Epithelial cell of esophagus (primary cell): ENCODE measurements at places on chromosomes 2 and 18.

DNA sequence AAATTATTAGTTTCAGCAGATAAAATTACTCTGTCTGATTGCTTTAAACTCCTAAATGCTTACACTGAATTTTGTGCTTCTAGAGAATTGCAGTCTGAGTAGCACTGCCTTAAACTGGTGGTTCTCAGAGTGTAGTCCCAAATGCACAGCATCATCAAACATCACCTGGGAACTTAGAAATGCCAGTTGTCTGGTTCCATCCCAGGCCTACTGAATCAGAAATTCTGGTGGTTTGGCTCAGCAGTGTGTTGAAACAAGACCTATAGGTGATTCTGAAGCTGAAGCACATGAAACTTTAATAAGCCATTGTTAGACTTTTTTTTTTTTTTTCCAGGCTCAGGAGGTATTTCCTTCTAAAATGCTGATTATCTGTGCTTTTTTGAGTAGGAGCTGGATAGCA, 22.0 kb downstream of the EPC2 start:
- peak; percentile 19 for DNase-seq

- DNase-seq: no peak
Observed at GRCh38 chr2:166560022-166560421, 66.0 kb upstream of the SCN7A start.

DNA sequence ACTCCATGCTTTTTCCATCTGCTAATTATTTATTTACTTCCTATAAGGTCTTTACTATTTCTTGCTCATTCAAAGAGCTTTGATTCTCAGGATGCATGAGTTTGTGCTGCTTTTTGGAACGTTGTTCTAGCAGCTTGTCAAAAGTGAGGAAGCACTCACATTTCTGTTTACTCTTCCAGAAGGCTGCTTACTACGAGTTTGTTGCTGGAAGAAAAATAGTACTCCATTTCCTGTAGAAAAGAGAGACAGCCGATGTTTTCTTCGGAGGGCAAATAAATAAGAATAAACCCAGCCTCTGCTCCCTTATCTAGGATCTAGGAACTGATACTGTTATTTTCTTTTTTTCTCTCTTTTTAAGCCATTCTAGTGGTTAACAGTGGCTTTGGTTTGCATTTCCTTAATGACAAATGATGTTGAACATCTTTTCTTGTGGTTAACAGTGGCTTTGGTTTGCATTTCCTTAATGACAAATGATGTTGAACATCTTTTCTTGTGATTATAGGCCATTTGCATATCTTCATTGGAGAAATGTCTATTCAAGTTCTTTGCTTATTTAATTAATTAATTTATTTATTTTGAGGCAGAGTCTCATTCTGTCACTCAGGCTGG, 20.5 kb downstream of the CYP27A1 start:
- DNase-seq: no peak

- peak; percentile 75 for DNase-seq
Observed at GRCh38 chr2:85472261-85472660, 53.7 kb downstream of the SH2D6 start.

DNA sequence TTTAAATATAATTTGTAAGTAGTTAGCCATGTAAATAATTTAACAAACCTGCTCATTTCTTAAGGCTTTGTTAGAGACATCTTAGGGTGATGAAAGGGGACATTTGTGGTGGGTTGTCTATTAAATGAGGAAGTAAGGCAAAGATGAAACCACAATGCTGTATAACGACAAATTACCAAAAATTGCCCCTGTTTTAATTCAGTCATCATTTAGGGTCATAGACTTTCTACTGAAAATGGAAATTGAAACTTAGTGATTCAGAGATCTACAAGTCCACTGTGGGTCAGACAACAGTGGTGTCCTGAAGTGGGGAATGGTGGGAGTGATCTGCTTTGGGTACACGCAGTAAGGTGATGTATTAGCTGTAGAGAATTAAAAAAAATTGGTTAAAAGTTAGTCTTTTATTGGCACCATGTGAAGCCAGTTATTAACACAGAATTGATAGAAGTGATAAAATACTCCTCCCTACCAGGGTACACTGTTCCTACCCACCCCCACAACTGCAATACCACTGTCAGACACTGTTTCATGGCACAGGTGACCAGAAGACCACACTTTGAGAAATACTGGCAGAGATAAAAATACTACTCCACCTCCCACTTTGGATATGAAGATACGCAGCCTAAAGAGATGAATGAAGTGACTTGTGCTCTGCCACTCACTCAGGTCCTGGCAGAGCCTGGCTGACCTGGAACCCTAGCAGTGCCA, 13.4 kb downstream of the CERS6 start:
- DNase-seq: no peak

- peak; percentile 66 for DNase-seq
Observed at GRCh38 chr2:20190876-20191713, 33.8 kb downstream of the SDC1 start.

- DNase-seq: no peak
Observed at GRCh38 chr2:30753630-30754029, 53.6 kb downstream of the CAPN13 start.

- no peak for DNase-seq
Observed at GRCh38 chr2:227163485-227163997, 464 bp downstream of the COL4A4 start.

DNA sequence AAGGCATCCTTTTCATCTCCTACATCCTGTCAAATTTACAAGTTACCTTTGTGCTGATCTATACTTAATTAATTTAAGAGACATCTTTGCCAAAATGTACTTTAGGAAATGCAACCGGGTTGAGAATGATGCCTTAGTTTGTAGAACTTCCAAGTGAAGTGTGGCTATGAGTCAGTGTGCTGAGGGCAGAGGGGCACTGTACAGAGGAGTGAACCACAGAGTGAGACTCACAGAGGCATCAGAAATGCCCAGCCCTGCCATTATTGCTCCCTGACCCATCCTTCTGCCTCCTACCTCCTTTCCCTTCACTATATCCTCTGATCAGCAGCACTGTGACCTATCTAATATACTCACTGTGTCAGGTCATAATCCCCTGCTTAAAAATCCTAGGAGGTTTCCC, 320.1 kb downstream of the LRRTM1 start:
- DNase-seq: no peak
